Nephron progenitor cell (in vitro differentiated cells): ENCODE measurements at places on chromosomes 16 and 17.

GRCh38 chr17:33120103-33120502, 128.5 kb downstream of the SPACA3 start:
- no peak for DNase-seq

GRCh38 chr16:30077656-30078055, 1.9 kb downstream of the PPP4C start:
- no peak for DNase-seq

GRCh38 chr17:81428121-81428515, 32.9 kb downstream of the BAHCC1 start:
- DNase-seq, result no peak

DNA sequence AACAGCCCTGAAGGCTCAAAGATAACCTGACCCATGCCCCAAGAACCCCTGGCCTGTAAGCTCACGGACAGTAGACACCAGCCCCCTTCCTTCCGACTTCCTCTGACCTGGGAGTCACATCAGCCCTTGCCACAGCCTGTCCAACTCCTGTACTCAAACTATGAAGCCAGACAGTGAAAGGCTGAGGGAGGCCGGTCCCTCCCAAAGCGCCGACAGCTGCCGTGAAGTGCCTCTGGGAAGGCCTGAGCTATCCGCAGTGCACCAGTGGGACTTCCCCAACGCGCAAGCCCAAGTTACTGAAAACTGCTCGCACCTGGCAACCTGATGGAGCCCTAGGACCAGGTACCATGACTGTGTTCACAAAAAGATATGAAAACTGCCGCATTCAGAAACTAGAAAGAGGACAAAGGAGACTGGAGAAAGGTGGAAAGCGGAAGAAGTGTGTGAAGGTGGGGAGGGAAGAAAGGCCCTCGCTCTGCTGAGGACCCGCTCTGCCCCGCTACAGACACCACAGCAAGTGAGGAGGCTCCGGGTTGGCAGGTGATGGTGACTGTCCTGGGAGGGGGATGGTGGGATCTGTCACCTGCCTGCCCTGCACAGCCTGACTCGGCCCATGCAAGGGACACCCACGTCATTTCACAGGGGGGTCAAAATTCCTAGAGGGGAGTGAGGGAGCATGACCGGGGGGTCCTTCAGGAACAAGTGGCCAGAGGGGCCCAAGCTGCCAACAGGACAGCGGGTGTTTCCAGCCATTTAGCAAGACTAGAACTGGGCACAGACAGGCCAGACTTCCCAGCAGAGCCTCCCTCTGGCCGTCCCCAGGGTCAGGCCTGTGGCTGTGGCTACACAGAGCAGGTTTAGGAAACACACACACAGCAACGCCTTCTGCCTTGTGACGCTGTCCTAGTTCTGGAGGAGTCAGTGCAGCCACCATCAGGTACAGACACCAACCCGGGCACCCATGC, 13.1 kb upstream of the TRAP1 start:
- no peak for DNase-seq

GRCh38 chr16:2592786-2593185, 55.0 kb downstream of the PDPK1 start:
- DNase-seq, result no peak

GRCh38 chr16:11084484-11084875, 140.1 kb downstream of the CLEC16A start:
- DNase-seq, result no peak

DNA sequence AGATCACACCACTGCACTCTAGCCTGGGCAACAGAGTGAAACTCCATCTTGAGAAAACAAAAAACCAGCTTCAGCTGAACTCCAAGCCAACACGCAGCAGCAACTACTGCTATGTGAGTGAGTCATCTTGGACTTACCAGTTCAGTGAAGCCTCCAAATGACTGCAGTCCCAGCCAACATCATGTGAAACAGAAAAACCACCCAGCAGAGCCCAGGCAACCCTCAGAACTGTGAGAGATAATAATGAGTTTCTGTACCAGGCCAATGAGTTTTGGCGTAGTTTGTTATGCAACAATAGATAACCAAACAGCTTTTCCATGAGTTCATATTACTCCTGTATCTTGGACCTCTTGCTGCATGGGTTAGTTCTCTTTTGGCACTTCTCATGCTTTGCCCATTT, 23.3 kb downstream of the PHF12 start:
- no peak for DNase-seq

GRCh38 chr17:37177254-37177870, 198.4 kb upstream of the C17orf78 start:
- DNase-seq, result no peak

- DNase-seq, result no peak
Observed at GRCh38 chr16:67384778-67385510, 8.4 kb downstream of the TPPP3 start.

DNA sequence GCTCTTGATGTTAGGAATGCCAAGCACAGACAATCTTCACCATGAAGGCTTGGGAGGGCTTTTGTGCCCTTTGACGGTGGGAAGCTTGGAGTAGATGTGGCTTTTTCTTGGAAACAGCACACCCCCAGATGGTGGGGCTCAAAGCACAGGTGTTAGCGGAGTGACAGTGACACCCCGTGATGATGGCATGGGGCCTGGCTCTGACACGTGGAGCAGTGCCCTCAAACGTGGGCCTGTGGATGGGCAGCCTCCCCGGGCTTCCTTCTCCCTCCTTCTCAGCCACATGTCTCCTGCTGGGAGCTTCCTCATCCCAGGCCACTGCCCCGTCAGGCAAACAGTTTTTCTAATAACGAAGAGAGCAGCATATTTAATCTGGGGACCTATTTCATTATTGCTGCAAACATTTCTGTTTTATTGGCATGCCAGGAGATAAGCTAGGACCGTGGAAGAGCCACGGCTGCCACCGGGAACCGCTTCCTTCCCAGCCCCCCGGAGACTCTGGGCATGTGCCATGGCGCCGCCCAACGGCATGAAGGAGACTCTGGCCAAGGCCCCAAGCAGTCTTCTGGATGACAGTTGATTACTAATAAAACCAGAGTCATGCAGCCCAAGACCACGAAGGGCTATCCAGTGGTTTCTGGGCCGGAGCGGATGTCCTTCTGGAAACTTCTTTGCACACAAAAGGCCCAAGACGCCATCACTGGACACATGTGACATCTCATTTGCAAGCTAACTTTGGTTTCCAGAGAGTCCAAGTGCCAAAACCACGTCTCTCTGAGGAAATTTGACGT, 280.3 kb upstream of the FOXF1 start:
- no peak for DNase-seq

DNA sequence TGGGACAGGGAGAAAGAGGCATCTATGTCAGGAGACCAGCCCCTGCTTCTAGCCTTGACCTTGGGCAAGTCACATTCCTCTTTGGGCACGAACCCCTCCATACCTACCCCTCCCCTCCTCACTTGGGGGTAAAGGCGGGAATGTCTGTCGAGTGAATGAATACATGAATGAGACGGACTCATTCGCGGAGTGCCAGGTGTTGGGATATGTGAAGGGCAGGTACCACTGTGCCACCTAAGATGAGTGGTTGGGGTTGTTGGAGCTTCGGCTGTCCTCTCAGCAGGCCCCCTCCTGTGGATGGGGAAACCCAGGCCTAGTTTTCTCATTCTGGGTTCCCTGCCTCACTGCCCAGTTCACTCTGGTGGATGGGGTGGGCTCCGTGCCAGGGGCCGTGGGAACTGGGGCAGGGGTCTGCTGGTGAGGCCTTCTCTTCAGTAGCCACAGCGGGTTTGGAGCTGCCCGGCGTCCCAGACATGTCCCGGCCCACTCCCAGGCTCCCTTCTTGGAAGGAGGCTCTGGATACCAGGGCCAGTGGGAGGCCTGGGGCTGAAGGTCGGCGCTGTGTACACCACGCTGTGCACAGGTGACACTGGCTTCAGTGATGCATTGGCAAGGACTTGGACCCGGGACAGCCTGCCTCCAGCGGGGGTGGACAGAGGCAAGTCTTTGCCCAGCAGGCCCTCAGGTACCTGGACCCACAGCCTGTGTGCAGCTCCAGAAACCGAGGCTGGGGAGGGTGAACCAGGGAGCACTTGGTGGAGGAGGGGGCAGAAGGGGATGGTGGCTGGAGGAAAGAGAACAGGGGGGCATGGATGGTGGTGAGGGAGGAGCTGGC, 5.6 kb downstream of the GLIS2 start:
- DNase-seq, result no peak

- no peak for DNase-seq
Observed at GRCh38 chr16:26795184-26795583, 271.5 kb upstream of the C16orf82 start.
